RKO (cell line): ENCODE measurements at places on chromosomes 3 and 15.

DNA sequence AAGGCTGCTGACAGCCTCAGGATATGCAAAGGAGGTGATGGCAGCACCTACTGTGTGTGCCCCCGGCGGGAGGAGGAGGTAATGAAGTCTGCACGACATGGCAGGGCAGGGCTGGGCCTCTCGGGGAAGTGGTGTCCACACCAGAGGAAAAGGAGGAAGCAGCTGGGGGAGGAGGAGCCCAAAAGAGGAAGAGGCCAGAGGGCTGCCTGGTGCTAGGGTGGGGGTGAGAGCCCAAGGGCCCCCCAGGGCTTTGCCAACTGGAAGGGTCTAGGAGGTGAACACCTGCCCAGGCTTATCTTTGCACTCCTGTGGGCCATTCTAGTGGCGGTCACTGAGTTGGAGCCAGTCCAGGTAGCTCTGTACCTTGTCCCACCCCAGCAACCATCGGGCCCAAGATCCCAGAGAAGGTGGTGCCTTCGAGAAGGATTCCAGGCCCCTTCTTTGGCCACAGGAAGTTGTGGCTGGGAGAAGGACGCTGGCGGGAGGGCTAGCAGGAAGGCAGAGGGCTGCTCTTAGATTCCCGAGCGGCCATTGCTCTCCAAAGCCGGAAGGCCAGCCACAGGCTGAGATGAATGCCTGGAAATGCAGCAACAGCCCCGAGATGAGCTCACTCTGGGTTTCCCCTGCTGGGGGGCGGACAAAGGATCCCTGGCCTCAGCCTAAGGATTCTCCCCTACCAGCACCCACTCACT lies 7.0 kb downstream of the GNAI2 start:
- no peak for DNase-seq

GRCh38 chr3:78497767-78498166 lies 1270.0 kb downstream of the ROBO1 start:
- no peak for DNase-seq

- DNase-seq = no peak
These were observed 6.5 kb upstream of the HPS3 start for GRCh38 chr3:149122721-149123578.

DNA sequence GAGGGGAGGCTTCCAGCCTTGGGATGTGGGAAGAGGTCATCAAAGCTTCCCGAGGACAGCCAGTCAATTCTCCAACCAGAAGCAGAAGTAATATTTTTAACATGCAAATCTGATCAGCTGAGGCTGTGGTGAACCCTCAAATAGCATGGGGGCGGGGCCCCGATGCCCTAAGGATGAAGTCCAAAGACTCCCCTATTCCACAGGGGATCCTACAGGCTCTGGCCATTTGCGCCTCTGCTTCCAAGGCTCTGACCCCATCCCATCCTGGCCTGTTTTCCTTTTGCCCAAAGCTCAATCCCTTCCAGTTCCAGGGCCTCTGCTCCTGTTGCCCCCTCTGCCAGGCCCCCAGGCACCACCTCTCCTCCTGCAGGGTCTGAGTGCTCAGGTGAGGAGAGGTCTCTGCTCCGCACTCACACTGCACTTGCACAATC lies 6.7 kb upstream of the CSK start:
- no peak for DNase-seq

GRCh38 chr3:14842277-14842676 lies 23.5 kb downstream of the FGD5 start:
- DNase-seq = no peak

- DNase-seq = peak; percentile 63
These were observed 468 bp downstream of the UBP1 start for GRCh38 chr3:33439546-33440327.

DNA sequence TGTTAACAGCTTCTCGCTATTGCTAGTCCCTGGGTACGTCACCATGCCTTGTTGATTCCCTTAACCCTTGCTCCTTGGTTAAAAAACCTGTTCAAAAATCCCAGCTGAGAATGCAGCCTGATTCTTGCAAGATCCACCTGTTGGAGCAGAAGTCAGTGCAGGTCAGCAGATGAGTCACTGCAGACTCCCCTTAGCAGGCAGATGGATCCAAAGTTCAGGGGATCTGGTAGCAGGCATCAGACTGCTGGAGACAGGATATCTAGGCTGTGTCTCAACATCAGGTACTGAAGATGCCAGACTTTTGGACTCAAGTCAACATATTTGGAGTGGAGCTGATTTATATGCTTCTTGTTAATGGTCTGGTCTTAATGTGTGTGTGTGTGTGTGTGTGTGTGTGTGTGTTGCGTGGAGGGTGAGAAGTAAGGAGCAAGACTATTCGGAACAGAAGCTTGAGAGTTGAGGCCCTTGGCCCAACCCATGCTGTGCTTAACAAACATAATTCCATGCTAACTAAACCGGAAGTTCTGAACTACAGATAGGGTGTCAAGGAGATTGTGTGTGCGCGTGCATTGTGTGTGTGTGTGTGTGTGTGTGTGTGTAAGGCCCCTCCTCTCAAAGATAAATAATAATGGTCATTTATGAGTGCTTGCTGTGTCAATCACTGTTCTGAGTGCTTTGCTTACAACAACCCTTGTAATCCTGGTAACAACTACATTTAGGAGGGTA lies 1.0 kb upstream of the C3orf52 start:
- no peak for DNase-seq
